ENCODE measurements at places on chromosomes 2 and 18. TPM values are rescaled to one million over a fixed set of nuclear protein-coding genes. Genes with fewer than 3 reads are reported as not detected.

GRCh38 chr2:69464575-69464974, 27.3 kb upstream of the NFU1 start:
- peak; percentile 19 for DNase-seq

GRCh38 chr2:238938401-238939055, 90.6 kb downstream of the TWIST2 start:
- DNase-seq: no peak

GRCh38 chr2:30310371-30310770, 79.0 kb downstream of the LBH start:
- DNase-seq: no peak

DNA sequence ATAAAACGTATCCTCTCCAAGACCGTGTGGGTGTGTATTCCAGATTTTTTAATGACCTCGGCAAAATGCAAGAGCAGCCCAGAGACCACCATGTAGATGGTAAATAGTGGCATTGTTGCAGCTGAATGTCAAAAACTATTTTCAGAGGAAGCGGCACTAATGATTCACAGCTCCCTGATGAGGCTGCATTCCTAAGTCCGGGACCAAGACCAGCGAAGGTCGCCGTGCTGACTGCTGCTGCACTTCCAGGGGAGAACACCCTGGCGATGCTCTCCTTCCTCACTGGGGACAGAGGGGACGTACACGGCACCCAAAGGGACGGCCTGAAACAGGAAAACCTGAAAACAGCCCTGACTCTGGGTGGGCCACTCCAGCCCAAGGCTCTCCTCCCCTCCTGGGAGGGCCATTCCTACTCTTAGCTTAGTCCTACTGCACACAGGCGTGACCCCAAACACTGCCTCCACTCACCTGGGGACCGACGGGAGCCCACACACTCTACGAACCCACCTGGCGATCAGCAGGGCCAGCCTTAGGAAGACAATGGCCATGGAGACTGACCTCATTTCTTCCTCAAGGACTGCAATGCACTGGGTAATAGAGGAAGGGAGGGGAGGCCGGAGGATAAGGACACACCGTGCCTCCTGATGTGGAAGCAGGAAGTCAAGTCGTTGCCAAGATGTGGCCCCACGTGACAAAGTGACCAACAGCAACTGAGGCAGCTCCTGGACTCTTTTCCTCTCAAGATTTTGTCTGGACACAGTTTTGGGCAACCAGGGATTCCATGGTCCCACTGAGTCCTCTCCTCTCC, 82.8 kb downstream of the ZNF516 start:
- no peak for DNase-seq

GRCh38 chr2:33457556-33458247, 18.7 kb upstream of the RASGRP3 start:
- DNase-seq: no peak

DNA sequence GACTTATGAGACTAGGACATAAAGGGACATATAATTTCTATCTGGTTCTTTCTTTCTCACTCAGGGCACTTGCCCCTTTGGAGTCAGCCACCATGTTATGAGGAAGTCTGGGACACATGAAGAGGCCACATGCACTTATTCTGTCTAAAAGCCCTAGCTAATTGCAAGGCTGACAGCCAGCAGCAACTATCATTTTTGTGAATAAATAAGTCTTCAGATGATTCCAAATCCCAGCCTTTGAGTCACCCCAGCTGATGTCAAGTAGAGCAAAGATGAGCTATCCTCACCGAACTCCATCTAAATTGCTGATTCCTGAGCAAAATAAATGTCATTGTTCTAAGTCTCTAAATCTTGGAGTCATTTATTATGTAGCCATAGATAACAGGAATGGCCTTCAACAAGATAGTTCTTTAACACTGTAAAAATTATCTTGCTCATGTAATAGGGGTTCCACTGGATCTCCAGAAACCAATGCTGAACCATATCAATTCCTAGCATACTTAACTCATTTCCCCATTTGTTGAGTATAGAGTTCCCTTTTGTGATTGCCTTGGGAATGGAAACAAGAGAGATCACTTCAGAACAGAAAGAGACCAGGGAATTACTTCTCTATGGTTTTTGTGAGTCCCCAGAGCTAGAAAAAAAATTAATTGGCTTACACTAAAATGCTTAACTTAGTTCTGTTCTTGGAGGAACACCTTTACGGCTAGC, 50.6 kb upstream of the FN1 start:
- no peak for DNase-seq

GRCh38 chr2:174856447-174856846, 92.2 kb upstream of the CHRNA1 start:
- DNase-seq: no peak

DNA sequence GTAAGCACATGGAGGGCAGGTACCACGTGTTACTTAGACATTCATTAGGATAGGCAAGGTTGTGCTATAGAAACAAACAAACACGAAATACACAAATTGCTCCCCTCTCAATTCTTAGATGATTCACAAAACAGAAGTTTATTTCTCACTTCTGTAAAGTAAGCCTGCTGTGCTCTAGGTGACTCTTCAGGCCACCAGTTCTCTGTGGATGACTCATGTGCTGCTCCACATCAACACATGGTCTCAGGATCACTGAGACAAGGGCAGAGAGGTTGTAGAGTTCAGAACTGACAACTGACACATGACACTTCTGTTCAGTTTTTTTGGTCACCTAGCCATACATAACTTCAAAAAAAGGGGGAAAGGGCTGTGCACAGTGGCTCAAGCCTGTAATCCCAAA, 70.6 kb downstream of the DAW1 start:
- DNase-seq: no peak

DNA sequence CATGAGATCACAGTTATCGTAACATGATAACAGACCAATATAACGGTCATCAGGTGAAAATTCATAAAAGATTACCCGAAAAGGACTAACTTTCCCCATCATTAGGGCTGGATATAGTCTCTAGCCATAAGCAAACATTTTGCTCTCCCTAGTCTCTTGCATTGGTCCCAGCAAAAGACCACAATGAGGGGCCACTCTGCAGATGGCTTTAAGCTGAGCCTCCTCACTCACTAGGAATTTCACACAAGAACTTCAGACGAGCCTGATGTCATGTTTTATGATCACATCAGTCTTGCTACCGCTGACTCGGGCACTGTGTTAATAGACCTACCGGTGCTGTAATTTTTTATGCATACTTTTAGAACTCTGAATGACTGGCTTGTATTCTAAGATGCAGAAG, 35.2 kb downstream of the STK17B start:
- no peak for DNase-seq

- DNase-seq: no peak
Measured at GRCh38 chr2:3146772-3147650, 230.6 kb downstream of the EIPR1 start.

DNA sequence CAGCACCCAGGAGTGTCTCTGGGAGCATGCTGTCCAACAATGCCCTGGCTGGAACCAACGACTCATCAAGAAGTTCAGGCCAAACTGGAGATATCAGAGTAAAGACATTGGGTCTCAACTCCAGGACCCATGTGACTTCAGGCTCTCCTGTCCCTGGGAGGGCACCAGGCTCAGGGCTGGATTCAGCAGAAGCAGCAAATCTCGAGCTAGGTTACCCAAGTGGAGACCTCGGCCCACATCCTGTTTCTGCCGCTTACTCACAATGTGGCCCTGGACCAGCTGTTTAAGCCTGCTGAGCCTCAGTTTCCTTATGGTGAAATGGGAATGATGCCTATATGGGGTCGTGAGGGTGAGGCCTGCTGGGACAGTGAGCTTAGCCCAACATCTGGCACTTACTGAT, 9.3 kb upstream of the OTOF start:
- DNase-seq: no peak

DNA sequence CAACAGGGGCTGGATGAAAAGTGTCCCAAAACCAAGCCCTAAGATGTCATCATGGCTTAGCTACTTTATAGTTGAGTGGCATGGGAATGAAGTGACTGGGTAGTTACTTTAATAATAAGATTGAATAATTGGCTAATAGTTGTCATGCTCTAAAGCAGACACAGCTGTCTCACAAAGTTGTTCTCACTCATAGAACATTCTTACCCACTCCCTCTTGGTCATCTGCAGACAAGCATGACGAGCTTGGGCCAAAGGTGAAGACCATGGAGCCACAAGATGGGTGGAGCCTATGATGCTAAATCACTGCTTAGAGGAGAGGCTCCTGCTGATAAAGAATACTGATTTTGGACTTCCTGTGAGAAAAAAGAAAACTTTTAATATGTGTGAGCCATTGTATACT, 62.4 kb upstream of the MMADHC start:
- DNase-seq: peak; percentile 63

- DNase-seq: no peak
Measured at GRCh38 chr18:49976795-49977560, 163.6 kb upstream of the ACAA2 start.

GRCh38 chr2:26330604-26331003, 15.3 kb upstream of the SELENOI start:
- DNase-seq: no peak

DNA sequence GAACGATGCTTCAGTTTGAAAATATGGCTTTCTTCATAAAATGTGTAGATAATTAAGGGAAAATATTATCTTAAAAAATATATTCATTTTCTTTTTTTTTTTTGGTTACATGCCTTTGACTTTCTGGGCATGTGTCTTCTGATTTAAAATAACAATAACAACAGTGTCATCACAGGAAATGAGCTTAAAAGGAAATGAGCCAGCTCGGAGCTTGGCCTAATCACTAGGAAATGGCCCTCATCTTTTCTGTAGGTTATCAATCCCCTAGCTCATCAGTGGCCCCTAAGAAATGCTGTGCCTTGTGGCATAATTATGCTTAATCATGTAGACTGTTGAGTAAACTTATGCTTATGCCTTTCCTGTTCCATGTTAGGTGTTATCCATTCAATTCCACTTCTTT, 141.8 kb upstream of the FHL2 start:
- no peak for DNase-seq

GRCh38 chr2:128262315-128263253, 56.1 kb downstream of the HS6ST1 start:
- no peak for DNase-seq

DNA sequence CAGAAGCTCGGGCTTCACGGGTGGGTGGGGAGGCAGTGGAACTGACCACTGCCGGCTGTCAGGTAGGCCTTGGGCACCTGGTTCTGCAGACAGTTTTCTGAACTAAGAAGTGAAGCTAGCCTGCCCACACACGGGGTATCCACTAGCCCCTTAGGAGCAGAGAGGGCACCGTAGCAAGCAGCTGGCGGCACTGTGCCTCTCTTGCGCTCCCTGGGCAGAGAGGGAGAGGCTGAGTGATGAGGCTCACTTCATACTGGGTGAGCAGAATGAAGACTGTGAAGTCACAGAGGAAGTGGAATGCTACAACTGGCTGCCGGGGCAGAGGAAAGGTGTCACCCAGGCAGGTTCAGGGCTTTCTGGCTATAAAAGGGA, 753 bp downstream of the ITPRIPL1 start:
- DNase-seq: no peak

GRCh38 chr2:195151711-195152110, 505.3 kb upstream of the SLC39A10 start:
- no peak for DNase-seq

GRCh38 chr2:205752296-205752820, 70.1 kb downstream of the NRP2 start:
- no peak for DNase-seq

DNA sequence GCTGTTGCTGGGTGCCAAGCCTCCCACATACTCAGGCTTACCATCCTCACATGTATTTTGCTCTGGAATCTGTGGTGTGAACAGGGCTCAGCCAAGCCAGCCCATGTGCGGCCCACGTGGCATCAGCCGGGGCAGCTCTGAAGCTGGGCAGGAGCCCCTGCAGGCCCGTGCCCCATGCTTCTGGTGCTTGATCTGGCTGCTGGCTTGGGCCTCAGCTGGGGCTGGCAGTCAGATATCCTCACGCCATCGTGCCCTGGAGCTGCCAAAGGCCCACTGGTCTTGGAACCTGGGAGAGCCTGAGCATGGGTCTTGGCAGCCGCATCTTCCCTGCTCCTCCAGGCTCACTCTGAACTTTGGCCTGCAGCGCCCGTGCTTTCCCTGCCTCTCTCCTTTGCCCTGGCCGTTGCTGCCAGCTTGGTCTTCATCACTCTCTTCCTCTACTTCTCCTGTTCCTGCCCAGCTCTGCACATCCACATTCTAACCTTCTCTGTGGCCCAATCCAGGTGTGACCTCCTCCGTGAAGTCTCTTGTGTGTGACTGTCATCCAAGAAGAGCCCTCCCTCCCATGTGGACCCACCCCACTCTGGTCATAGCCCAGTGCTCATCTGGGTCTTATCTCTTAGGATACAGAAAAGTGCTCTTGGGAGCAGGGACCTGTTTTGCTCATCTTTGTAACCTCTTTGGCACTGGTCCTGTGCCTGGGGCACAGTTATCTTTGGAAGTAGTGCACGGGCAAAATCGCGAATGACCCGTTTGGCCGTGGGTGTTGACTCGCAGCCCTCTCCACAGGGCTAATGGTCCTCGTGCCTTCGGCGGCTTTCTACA, 116.1 kb downstream of the RNF144A start:
- no peak for DNase-seq

GRCh38 chr2:20637147-20637546, 13.8 kb downstream of the HS1BP3 start:
- DNase-seq: no peak

- no peak for DNase-seq
Measured at GRCh38 chr2:155020246-155020645, 321.8 kb downstream of the KCNJ3 start.

GRCh38 chr18:63178971-63179370, 140.6 kb downstream of the BCL2 start:
- no peak for DNase-seq

DNA sequence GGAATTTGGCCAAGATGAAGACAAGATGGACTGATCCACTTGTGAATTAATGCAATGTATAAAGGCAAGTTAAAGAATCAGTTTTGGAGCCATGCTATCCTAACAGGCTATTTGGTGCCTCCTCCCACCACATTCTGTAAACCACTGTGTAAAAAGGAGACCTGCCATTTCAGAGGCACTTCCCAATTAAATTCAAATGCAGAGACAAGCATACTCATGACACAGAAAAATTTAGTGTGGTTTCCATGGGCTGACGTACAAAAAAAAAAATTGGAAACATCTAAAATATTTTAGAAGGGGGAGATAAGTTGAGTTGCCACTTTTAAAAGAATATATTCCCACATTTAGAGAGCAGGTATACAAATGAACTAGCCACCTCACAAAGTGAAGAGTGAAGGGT, 112.1 kb downstream of the TCF4 start:
- DNase-seq: no peak

DNA sequence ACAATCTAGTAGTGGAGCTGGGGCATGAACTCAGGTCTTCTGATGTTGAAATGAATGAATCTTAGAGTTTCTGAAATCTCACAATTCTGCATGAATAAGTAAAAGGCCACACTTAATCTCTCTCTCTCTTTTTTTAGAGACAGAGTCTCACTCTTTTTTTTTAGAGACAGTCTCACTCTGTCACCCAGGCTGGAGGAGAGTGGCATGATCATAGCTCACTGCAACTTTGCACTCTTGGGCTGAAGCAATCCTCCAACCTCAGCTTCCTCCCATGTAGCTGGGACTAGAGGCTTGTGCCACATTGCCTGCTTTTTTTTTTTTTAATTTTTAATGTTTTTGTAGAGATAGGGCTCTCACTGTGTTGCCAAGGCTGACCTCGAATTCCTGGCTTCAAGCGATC, 68.9 kb upstream of the THOC1 start:
- DNase-seq: no peak

Gene DARS1
- total RNA-seq: 148 TPM

Gene ZNF638
- 38.5 TPM for total RNA-seq

Gene CTNNA2
- not detected for total RNA-seq

Gene MOGAT1
- not detected for total RNA-seq

Gene SNORC
- total RNA-seq: 14.6 TPM

Gene LYG2
- not detected for total RNA-seq

Gene OSR1
- total RNA-seq: 2.6 TPM

Gene MLPH
- total RNA-seq: 33.8 TPM

Gene HOXD12
- not detected for total RNA-seq

Gene MTERF4
- 2.4 TPM for total RNA-seq

Gene PLEKHB2
- 116 TPM for total RNA-seq
